ENCODE measurements at places on chromosomes 1 and 21. TPM values are rescaled to one million over a fixed set of nuclear protein-coding genes. Genes with fewer than 3 reads are reported as not detected.

Gene NPHS2
- total RNA-seq = not detected

Gene TAL1
- total RNA-seq = not detected

Gene CFHR1
- 0.24 TPM for total RNA-seq

Gene C1QB
- total RNA-seq = not detected

Gene CLCNKA
- total RNA-seq = not detected

Gene AMY2A
- not detected for total RNA-seq

Gene LAD1
- total RNA-seq = 0.70 TPM

Gene TMEM79
- 7.7 TPM for total RNA-seq

Gene RNF115
- total RNA-seq = 10.5 TPM

Gene DENND2C
- 0.39 TPM for total RNA-seq

Gene LRRC71
- total RNA-seq = 0.33 TPM

Gene IL20
- total RNA-seq = not detected

Gene TMCC2
- total RNA-seq = 3.0 TPM

Gene OR6N1
- not detected for total RNA-seq

Gene MUL1
- 40.6 TPM for total RNA-seq

Gene MRTO4
- 70.7 TPM for total RNA-seq

Gene ABCA4
- total RNA-seq = 0.01 TPM

Gene CNR2
- total RNA-seq = not detected

Gene MYOG
- not detected for total RNA-seq

Gene KRTAP6-3
- total RNA-seq = not detected

Gene SGIP1
- total RNA-seq = not detected

Gene ZNF436
- total RNA-seq = 6.1 TPM

Gene KRTAP10-1
- not detected for total RNA-seq

Gene TIE1
- total RNA-seq = not detected

Gene FALEC
- not detected for total RNA-seq

Gene GPR61
- not detected for total RNA-seq
